ENCODE measurements at places on chromosomes 6 and 20.

GRCh38 chr6:116392132-116393013 lies 21.6 kb downstream of the DSE start:
- DNase-seq, result peak; percentile 45

- no peak for DNase-seq
Measured at GRCh38 chr6:106783640-106784566, 154.5 kb downstream of the QRSL1 start.

- DNase-seq, result no peak
Measured at GRCh38 chr20:53809728-53810365, 216.2 kb upstream of the ZNF217 start.

GRCh38 chr20:64104667-64105451 lies 2.5 kb downstream of the NPBWR2 start:
- DNase-seq, result no peak

DNA sequence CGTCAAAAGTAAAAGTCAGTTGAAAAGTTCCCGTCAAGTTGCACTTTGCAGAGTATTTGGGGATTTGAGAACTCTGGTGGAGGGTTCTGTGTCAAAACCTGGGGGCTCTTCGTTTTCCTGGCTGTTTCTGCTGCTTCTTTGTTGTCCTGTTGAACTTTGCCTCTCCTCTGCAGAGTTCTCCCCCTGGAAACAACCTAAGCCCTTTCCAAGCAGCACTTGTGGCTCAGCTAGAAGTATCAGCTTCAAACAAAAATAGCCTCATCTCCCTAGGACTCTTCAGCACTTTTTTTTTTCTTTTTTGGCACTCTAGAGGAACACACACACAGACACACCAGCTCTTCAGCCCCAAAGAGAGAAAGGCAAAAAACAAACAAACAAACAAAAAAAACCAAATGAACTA lies at the start of gene TRDN:
Gene TRDN, minus strand, starts transcription at position 169 of the 400 bp plus-strand sequence. CDS start 175 bp downstream, outside the sequence.
- DNase-seq, result no peak

GRCh38 chr6:110491644-110492317 lies 15.4 kb upstream of the SLC22A16 start:
- DNase-seq, result peak; percentile 20

GRCh38 chr20:23138226-23138625 lies 52.1 kb upstream of the CD93 start:
- no peak for DNase-seq

GRCh38 chr20:58695895-58696375 lies 3.3 kb downstream of the NPEPL1 start:
- no peak for DNase-seq

DNA sequence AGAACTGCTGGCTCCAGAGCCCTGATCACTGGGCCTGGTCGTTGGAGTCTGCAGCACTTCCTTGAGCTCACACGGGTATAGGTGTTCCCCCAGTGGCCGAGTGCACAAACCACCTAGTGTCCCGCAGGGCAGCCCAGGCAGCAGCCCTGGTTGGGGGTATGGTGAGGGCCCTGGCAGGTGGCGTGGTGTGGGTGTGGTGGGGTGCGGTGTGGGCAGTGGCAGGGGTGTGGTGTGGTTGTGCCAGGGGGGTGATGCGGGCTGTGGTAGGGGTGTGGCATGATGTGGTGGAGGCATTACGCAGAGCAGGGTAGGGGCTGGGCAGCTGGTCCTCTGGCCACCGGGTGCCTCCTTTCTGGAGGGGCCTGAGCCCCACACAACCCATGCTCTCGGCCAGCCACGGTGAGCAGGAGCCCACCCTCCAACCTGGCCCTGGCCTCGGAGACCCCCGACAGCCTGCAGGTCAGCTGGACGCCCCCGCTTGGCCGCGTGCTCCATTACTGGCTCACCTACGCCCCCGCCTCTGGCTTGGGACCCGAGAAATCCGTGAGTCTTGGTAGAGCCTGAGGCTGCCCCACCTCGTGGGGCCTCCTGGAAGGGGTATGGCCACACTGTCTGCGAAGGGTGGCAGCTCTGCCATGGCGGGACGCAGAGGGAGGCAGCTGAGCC lies 20.5 kb downstream of the COL20A1 start:
- no peak for DNase-seq
